Small intestine (tissue), 16 donors: ENCODE measurements at places on chromosomes 16 and 17. TPM values are rescaled to one million over a fixed set of nuclear protein-coding genes. Genes with fewer than 3 reads are reported as not detected.

DNA sequence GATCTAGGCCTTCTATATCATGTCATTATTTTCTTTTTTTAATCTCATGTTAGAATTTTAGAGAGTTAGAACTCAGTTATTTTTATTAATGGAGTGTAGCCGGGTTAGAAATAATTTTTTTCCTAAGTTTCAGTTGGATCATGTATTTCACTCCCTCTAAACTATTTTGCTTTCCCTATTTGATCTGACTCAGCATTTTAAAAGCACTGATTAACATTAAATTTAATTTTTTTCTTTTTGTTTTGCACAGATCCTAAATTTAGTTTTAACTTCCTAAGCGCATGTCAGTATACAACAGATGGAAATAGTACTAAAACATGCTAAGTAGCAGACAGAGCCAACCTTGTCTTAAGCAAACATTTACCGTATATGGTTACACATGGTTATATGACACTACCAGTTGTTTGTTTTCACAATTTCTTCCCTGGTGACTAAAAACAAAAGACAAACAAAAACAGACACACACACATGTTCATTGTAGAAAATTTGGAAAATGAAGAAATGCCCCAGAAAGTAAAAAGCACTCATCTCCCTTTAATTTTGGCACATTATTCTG, 33.6 kb upstream of the RAB11FIP4 start:
- H3K4me3 ChIP-seq = no peak overlapping the region
- no peak for DNase-seq
- no peak overlapping the region for H3K27ac ChIP-seq
- H3K4me1 ChIP-seq = no peaks in the 10 kb centered on the region
- peaks cover 5% of the 10 kb centered on the region for H3K36me3 ChIP-seq

The TMC8 gene
- polyA plus RNA-seq = 7.8 TPM

GRCh38 chr17:4969551-4970173, 2.0 kb upstream of the SPAG7 start:
- H3K36me3 ChIP-seq = peaks cover 65% of the 10 kb centered on the region
- no peaks in the 10 kb centered on the region for H3K27me3 ChIP-seq
- H3K4me1 ChIP-seq = no peaks in the 10 kb centered on the region

The RAB34 gene
- 31.0 TPM for polyA plus RNA-seq

- no peak for DNase-seq
- peaks cover 8% of the 10 kb centered on the region for H3K4me1 ChIP-seq
- no peaks in the 10 kb centered on the region for H3K27me3 ChIP-seq
Observed at GRCh38 chr17:42286411-42287221, 1.7 kb upstream of the STAT5A start.
